AG09319 (cell line): ENCODE measurements at places on chromosomes 7 and 10.

- no peak for DNase-seq
Observed at GRCh38 chr7:38178695-38179344, 775 bp downstream of the STARD3NL start.

GRCh38 chr10:69358148-69358795 lies 58.4 kb downstream of the TACR2 start:
- no peak for DNase-seq

DNA sequence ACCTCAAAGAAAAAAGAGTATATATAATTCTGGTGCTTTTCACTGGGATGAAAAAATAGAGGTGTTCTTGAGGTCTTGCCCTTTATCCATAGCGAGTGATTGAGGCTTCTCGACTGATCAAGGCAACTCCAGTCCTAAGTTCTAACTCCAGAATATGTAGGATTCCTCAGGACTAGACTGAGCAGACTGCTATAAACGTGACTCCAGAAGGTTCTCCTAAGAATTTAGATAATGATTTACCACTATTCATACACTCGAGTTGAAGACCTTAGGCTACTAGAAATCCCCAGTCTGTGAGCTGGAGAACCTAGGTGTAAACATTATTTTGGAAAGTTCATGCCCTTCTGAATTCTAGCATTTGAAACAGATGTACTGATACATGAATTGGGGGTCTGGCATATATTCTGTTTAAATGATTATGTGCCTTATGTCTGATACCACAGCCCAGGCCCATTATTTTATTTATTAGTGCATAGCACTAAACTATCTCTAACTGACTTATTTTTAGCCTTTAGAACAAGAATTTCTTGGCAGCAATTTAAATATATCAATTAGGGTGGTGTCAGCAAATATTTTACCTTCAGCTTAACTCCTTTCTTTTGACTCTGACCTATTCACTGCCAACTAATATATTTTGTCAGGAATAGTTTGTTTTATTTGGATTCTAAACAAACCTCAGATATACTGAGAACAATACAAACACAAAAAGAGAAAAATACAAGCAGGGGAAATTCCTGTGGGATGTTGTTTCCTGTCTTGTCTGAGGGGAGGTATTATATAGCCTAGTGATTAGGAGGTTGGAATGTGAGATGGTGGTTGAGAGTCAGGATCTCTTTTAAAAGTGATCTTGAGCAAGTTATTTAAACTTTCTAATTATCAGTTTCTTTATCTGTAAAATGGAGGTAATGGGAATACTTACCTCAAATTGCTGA lies 75.8 kb downstream of the PODXL start:
- DNase-seq, result no peak

GRCh38 chr10:61923210-61923949 lies 21.9 kb downstream of the ARID5B start:
- DNase-seq, result no peak

DNA sequence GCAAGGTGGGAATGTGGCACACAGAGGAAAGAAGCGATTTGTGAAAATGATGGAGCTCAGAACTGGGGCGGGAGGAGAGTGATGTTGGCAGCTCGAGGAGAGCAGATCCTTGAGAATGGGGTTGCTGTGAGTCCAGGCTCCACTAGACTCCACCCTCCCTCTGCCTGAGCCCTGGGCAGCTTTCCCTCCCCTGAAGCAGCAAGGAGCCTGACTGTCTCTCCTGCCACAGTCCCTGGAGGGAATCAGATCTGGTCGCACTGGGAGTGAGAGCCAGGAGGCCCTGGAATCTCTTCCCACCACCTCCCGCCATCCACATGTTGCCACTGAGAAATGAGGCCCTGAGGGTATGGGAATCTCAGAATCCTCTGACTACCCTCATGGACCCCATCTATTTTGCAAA lies 362.7 kb downstream of the PLXNA4 start:
- DNase-seq, result no peak

DNA sequence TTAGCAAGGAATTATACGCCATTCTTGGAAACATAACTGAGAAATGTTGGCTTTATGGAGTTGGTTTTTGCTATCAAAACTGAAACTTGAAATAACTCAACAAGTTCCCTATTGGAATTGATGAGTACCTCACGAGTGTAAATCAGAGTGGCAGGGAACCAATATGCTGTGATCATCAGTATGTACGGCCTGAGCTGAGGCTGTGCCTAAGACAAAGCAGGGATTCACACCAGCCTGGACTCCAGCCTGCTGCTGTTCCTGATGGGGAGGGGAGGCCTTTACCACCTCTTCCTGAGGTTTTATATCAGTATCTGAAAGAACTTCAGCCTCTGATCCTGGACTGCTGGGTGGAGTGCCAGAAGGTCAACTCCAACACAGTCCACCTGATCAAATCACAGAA lies 52.7 kb downstream of the CRTAC1 start:
- no peak for DNase-seq

DNA sequence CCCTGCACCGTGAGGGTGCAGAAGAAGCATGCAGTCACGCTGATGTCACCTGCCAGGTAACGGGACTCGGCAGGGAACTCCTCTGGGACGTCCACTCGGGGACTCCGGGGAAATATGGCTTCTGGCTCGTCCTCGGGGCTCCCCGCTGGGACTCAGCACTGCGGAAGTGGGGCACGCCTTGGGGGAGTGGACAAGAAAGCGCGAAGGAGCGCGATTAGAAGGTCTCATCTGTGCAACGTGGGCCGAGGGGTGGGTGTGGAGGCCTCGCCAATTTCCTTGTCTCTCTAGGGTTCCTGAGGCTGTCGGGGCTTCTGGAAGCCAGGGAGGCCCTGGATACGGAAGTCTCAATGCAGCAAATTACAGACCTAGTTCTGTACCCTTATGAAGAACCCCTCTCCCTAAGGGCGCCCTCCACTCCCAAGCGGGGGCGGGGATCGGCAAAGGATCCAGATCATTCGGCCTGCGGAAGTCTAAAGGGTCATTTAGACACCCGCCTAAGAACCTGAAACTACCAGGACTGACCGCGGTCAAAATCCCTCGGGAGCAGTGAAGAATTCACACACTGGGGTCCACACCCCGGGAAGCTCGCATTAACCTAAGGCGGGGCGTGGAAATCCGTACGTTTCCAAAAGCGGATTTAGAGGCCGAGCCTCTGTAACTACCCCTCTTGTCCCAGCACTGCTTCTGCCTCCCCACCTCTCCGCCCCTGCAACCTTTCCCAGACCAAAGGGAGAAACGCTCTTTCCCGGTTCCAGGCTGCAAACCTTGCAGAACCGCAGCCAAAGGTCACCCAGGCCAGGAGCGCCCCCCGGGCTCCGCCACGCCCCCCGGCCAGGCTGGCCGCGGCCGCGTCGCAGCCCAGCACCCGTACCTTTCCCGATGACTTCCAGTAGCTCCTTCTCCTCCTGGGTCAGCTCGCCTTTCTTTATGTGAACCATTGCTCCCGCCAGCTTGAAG lies 640 bp downstream of the ANKMY2 start:
- no peak for DNase-seq

- DNase-seq, result no peak
Observed at GRCh38 chr7:26151096-26151495, 902 bp upstream of the NFE2L3 start.

DNA sequence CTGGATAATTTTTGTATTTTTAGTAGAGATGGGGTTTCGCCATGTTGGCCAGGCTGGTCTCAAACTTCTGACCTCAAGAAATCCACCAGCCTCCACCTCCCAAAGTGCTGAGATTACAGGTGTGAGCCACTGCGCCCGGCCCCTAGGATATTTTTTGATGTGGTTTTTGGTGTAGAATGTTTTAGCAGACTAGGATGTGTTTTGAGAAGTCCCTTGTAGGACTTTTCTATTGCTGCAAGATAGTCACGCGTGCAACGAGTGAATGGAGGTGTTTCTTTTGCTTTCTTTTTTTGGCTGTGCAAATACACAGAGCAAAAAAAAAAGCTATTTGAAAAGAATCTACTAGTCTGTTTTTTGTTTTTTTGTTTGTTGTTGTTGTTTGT lies 29.8 kb upstream of the KLF6 start:
- DNase-seq, result no peak

DNA sequence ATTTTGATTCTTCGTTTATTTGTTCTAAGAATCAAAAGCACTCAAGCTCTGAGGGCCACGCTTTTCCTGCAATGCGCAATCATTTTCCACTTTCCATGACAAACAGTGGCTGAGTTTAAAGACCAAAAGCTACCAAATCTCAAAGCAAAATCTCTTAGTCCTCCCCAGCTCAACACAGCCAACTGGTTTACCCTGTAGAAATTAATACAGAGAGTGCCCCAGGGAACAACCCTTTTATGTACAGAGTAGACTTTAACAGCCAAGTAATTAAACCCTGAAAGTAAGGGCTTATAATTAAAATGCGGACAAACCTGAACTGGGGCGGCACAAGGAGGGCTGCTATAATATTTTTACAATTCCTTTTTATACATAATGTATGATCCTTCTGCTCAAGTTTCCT lies 53.2 kb downstream of the FAM53B start:
- DNase-seq, result no peak

GRCh38 chr10:6182454-6183098 lies 20.2 kb upstream of the PFKFB3 start:
- no peak for DNase-seq

DNA sequence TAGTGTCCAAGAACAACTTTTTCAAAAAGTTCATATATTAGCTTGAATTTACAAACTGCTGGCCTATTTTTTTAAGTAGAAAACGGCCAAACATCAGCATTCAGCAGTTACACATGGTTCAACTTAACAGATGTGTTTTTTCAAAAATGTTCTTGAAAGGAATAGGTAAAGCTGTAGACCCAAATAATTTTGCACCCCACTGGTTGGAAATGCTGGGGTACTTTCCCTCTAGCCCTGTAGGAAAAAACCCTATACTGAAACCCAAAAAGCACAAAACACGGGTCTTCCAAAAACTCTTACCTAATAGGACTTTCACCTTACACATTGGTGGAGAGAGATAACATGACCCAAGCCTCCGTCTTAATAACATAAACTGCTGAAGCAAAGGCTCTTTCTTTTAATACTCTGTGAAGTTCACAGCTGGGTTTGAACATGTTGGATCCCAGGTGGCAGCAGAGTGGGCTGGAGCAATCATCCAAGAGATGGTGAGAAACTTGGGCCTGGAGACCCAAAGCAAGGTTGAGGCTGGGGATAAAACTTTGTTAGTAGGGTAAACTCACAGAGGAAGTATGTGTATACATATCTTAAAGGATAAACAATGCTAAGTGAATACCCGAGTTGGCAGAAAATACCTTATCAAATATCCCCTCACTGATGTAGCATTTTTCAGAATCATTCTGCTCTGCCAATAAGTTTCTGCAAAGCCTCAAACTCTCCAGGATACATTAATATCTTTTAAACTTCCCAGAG lies 629 bp upstream of the DNAJC9 start:
- DNase-seq, result no peak

- DNase-seq, result no peak
Observed at GRCh38 chr7:71286924-71287323, 155.0 kb downstream of the GALNT17 start.

GRCh38 chr10:105185161-105185560 lies 544.1 kb downstream of the SORCS3 start:
- DNase-seq, result no peak

GRCh38 chr7:92375013-92375412 lies 72.3 kb upstream of the GATAD1 start:
- no peak for DNase-seq

DNA sequence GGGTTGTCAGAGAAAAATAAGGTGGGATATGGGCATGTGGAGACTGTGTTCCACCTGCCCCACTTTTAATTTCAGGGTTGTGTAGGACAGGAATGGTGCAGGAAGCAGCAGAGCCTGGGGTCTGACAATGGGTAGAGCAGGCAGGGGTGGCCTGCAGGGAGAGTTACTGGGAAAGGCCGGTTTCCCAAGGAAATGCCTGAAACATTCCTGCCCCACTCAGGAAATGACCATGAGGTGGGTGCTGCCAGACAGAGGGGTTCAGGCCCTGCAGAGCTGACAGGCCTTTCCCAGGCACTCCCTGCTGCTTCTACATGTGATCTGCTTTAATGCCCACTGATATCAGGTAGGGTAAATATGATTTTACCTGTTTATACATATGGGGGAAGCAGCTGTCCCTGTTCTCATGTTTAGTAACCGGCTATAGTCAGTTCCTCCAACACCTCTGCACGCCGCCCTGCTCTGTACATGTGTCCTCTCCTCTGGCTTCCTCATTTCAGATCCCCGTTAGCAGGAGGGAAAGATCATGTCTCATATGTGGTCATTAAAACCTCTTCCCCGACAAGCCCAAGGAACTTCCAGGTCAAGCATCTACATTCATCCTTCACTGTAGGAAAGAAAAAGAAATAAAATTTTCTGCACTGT lies 118.6 kb upstream of the PRSS58 start:
- DNase-seq, result no peak

DNA sequence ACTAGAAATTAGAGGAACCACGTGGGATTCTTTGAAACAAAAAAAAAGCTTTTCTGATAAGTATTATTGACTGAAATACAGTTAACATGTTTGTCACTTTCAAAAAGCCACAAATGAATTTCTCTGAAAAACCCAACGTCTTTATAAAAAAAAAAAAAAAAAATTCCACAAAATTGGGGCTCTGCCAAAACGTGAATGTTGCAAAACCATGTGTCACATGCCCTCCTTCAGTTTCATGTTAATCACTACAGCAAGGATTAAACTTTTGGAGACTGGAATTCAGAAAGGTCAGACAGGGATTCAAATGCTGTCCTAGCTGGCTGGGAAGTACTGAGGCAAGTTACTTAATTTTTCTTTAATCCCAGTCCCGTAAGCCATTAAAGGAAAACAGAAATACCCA lies 278.0 kb upstream of the KLF14 start:
- no peak for DNase-seq

DNA sequence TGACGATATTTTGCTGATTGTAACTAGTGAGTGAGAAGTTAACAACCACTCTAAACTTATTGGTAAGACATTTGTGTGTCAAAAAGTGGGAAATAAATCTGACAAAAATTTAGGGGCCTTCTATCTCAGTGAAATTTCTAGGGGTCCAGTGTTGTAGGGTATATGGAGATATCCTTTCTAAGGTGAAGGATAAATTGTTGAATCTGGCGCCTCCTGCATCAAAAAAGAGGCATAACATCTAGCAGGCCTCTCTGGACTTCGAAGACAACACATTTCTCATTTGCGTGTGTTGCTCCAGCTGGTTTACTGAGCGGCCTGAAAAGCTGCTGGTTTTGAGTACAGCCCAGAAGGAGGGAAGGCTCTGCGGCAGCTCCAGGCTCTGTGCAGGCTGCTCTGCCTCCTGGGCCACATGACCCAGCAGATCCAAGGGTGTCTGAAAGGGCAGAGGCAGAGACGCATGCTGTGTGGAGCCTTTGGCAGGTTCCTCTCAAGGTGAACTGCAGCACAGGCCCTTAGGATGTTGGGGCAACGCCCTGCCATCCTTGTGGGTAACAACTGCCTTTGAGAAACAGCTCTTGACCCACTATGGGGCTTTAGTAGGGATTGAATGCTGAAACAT lies 72.4 kb downstream of the LMBR1 start:
- DNase-seq, result no peak

DNA sequence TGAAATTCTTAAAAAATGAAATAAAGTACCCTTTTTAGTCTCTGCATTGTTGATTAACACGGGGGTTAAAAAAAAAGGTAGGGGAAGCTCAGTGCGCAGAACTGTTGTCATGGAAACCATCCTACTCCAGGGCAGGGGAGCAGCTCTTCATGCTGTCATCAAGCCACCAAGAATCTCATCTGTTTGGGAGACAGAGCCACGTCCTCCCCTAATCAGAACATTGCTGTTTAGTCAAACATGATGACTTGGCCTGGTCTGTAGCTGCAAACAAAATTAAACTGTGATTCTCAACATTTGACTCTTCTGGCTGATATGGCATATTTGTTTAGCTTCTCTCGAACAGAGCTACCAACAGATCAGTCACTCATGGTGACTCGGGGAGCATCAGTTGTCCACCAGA lies 254.4 kb upstream of the KLF14 start:
- no peak for DNase-seq
